ENCODE measurements at places on chromosomes 16 and 17. TPM values are rescaled to one million over a fixed set of nuclear protein-coding genes. Genes with fewer than 3 reads are reported as not detected.

DNA sequence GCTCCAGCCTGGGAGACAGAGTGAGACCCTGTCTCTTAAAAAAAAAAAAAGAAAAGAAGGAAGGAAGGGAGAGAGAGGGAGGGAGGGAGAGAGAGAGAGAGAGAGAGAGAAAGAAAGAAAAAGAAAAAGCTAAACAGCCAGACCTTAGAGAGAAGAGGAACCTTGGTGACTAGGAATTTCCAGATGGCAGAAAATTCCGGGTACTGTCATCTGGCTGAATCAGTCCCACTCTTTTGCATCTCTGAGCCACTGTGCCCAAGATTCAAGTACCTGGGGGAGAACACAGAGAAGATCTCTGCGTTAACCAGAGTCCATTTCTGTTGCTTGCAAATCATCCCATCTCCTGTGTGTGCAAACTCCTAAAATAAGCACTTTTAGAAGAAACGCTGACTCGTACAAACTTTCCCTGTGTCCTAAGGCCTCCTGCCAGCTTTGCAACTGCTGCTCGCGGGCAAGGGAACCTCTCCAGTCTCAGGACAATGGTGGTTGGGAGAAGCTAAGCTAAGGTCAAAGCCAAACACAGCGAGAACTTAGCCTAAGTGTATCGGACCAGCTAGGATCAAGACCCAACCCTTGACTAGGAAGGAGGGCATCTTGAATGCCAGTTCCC lies 18.0 kb downstream of the BMERB1 start:
- no peaks in the 10 kb centered on the region for H3K4me1 ChIP-seq
- H3K4me3 ChIP-seq, result no peak overlapping the region
- H3K27ac ChIP-seq, result no peak overlapping the region
- no peak for DNase-seq
- H3K36me3 ChIP-seq, result no peaks in the 10 kb centered on the region

DPEP2 gene
- total RNA-seq, result 0.96 TPM

GRCh38 chr17:79204261-79204660 lies 129.6 kb downstream of the ENGASE start:
- H3K4me1 ChIP-seq, result no peaks in the 10 kb centered on the region
- no peaks in the 10 kb centered on the region for H3K36me3 ChIP-seq
- DNase-seq, result no peak

CCL8 gene
- total RNA-seq, result 5.9 TPM

Data from colonic mucosa (tissue), 4 donors.